ENCODE measurements at places on chromosomes 3 and 15.

- no peak for DNase-seq
These were observed 30.2 kb upstream of the LCTL start for GRCh38 chr15:66595931-66596545.

DNA sequence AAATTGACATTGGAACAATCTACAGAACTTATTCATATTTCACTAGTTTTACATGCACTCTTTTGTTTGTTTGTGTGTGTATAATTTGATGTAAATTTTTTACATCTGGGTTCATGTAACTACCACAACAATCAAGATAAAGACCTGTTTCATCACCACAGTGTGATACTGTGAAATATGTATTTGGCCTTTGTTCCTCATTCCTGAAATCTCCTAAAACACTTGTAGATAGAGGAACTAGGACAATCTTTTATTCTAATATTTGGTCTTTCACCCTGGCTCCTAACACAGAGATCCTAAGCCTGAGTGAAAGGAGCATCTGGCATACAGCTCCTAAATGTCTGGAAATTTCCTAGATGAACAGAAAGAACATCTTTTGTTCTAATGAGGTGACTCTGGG is 155.0 kb upstream of the GPR149 start:
- DNase-seq: no peak

DNA sequence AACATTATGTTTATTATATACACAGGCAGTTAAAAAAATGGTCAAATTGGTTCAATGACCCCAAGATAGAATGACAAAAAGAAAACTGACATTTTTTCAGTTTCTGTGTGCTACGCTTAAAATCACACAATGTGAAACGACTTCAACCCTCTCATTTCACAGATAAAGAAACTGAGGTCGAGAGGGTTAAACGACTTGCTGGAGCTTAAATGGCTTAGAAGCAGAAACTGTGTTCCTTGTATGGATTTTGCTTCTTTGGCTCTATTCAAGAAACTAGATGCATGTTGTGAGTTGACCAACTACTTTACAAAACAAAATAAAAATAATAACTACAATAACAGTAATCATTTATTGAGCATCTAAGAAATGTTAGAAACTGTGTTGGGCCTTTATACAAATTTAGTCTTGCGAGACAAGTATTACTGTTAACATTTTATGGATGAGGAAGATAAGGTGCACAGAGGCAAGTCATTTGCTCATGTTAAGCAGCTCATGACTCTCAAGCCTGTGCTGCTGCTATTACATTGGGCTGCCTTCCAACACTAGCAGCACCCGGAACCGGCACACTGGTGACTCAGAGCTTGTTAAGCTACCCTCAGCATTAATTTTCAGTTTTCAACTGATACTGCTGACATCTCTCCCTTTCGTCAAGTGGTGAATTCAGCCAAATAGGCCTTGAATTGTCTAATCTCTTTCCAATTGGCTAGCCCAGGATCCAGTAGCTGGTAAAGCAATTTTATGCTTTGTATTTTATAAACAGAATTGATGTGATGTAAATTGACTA is 487.6 kb downstream of the NAALADL2 start:
- DNase-seq: no peak

GRCh38 chr15:93943586-93943985 is 287.8 kb upstream of the MCTP2 start:
- no peak for DNase-seq

DNA sequence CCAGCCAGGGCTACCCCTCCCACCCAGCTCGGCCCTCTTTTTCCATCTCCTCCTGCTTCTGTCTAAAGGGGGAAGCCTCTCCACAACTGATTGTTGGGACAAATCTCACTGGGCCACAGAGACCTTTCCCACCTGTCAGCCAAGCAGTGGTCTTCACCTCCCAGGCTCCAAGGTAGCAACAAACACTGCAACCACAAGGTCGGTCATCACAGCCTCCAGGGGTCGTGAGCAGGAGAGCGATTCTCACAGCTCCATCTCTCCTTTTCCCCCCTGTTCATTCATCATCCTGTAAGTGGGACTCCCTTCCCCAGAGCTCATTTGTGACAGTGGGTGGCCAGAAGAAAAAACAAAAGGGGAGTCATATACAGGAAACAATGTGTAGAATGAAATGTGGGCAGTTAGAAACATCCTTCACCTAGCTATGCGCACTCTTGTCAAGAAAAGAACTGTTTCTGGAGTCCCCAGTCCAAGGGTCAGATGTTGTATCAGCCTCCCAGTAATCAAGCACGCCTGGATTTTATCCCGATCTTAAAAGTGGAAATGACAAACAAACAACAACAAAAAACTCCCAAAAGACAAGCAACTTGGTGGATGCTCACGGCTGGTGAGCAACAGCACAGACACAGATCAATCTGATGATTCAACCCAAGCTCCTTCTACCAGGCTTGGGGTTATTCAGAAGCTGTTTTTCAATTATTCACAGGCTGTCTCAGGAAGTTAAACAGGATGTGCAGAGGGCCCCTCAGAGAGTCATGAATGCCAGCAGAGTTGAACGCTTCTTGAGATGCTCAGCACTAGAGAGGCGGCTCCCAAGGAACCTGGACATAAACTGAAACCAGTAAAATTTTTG is 22.4 kb downstream of the LYZL4 start:
- DNase-seq: no peak

- no peak for DNase-seq
These were observed 55.8 kb downstream of the LSM3 start for GRCh38 chr3:14234251-14235002.

DNA sequence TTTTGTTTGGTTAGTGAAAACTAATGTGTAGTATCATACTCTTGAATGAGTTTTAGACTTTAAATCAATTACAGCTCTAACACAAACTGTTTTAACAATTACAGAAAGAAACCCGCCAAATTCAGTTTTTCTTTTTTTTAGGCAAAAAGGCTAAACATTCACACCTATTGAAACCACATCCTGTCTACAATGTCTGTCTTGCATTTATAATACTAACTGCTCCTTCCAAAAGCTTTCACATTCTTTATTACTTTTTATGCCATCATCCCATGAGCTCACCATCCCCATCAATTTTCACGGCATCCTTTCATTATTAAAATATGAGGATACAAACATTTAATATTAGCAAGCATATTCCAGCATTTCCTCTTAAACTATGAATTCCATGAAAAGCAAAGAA is 593.3 kb downstream of the FOXP1 start:
- DNase-seq: no peak

GRCh38 chr15:85452436-85452835 is 72.0 kb downstream of the AKAP13 start:
- DNase-seq: no peak

- no peak for DNase-seq
These were observed 175.5 kb upstream of the CD96 start for GRCh38 chr3:111366515-111366914.

- DNase-seq: no peak
These were observed 225.6 kb upstream of the HES1 start for GRCh38 chr3:193910310-193910709.

- no peak for DNase-seq
These were observed 373.1 kb downstream of the VPS13C start for GRCh38 chr15:61687124-61687523.

DNA sequence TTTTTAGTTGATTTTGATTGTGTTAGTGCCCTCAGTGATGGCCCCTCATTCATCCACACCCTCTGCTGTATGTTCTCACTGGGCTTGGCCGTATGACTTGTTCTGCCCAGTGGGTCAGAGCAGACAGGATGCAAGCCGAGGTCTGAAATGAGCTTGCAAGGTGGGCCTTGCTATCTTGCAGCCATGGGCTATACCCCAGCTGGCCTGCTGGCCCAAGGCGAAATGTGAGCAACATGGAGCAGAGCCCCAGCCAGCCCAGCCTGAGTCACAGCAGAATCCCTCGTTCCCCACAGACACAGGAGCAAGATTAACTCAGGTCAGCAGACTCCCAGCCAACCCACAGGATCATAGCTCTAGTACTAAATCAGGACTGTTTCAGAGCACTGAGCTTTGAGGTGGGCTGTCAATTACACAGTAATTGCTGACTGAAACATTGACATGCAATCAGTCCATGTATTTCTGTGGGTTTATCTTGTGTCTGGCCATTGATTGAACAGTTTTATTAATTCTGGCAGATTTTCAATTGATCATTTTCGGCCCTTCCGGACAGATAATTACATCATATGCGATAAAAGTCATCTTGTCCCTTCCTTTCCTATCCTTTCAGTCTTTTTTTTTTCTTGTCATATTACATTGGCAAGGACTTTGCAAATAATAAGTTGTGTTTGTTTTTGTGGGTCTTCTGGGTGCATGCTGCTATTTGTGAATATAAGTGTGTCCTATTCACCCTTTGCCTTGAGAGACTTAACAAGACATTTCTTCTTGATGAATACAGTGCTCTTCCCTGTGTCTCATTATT is 27.1 kb downstream of the KLF15 start:
- no peak for DNase-seq

- no peak for DNase-seq
These were observed 1.2 kb downstream of the SETD2 start for GRCh38 chr3:47162697-47163168.

- no peak for DNase-seq
These were observed 453.5 kb downstream of the SOX2 start for GRCh38 chr3:182165234-182165633.

- no peak for DNase-seq
These were observed 23.0 kb downstream of the SUCNR1 start for GRCh38 chr3:151896246-151897012.

DNA sequence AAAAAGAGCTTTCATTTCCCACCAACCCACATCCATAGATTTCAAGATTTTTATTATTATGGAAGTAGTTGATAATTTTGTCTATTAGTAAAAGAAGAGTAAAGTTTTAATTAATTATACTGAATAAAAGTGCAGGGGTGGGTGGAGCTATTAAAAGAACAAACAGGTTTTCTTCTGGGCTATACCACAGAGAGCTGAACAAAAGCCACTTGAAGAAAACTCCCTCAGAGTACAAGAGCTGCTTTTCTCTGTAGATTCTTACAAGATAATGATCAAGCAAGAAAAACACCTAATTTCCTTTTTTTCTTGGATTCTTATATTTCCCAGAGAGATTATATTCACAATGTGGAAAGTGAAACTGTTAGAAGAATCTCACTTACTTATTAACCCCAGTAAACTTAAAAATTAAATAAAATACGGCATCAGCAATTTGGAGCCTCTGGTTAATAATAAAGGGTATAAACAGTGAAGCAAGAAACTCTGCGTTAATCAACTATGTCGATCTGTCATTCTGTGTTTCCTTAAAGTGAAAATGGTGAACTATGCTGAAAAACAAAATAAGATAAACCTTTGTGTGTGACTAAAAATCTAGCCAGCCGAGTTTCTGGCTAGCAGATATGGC is 84.9 kb downstream of the THBS1 start:
- DNase-seq: no peak

- no peak for DNase-seq
These were observed 595 bp upstream of the APBA2 start for GRCh38 chr15:28885128-28885629.

GRCh38 chr15:40360015-40360414 is 2.0 kb downstream of the DISP2 start:
- DNase-seq: no peak

DNA sequence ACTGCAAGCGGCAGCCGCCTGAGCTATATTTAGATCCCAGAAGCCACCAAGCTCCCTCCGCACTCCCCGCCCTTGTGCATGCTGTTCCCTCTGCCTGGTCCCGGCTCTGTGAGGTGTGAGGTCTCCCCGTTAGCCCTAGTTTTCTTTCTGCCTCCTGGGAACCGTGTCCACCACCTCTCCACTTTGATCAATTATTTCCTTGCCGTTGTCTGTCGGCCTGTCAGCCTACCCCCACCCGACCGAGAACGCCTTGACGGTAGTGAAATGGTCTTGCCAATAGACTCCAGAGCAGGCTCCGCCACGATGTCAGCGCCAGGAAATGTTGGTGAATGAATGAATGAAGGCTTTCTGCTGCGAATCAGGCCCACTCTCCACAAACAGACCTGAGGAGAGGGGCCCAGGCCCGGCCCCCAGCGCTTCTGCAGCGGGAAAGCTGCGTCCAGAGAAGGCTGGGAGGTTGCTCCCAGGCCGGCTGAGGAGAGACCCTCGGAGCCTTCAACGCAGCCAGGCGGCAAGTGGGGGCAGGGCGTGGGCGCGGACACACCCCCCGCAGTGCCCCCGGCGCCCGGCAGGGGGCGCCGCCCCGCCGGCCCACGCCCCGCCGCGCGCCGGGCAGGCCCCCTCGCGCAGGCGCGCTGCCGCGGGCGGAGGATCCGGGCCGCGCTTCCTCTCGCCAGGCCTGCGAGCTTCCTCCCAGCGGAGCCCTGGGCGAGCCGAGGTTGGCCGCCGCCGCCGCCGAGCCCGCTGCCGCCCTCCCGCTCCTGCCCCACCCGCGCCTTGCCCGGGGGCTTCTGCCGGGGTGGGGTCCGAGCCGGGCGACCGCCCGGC is at the start of gene CSK:
CSK (plus strand) TSS at position 650 of the 828 bp plus-strand sequence. CDS start 16,218 bp downstream, outside the sequence.
- peak; percentile 86 for DNase-seq

DNA sequence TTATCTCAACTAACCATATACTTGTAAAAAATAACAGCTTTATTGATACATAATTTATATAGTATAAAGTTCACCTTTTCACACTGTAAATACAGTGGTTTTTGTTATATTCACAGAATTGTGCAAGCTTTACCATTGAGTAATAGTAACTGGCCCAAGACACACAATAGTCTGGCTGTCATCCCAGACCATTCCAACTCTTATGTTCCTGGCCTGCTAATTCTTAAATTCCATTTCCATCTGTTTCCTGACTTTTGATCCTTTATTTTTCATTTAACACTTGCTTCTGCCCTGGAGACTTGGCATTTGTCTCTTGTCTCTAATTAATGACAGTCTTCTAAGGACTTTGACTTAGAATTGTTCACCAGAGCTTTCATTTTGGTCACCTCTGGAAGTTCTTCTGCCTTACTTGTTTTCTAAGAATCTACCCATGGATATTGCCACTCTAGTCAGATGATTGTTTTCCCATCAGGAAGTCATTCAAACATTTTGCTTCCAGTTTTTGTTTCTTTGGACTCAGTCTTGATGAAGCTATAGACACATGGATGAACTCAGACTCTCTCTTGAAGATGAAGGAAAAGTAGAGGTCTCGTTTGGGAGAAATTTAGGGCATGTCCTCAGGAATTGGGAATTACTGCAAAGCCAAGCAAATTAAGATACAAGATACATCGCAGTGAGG is 27.2 kb upstream of the PLSCR4 start:
- no peak for DNase-seq

GRCh38 chr15:56950979-56951378 is 32.5 kb downstream of the TCF12 start:
- DNase-seq: no peak
